ENCODE measurements at places on chromosomes 4 and X.

- no peak for DNase-seq
These were observed 625 bp upstream of the GABRA4 start for GRCh38 chr4:46994007-46994405.

DNA sequence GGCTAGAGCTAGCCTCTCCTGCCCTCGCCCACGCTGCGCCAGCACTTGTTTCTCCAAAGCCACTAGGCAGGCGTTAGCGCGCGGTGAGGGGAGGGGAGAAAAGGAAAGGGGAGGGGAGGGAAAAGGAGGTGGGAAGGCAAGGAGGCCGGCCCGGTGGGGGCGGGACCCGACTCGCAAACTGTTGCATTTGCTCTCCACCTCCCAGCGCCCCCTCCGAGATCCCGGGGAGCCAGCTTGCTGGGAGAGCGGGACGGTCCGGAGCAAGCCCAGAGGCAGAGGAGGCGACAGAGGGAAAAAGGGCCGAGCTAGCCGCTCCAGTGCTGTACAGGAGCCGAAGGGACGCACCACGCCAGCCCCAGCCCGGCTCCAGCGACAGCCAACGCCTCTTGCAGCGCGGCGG lies at the start of gene AR:
Gene AR, plus strand, starts transcription at position 204 of the 400 bp plus-strand sequence. CDS start 1,126 bp downstream, outside the sequence.
- peak; percentile 62 for DNase-seq

DNA sequence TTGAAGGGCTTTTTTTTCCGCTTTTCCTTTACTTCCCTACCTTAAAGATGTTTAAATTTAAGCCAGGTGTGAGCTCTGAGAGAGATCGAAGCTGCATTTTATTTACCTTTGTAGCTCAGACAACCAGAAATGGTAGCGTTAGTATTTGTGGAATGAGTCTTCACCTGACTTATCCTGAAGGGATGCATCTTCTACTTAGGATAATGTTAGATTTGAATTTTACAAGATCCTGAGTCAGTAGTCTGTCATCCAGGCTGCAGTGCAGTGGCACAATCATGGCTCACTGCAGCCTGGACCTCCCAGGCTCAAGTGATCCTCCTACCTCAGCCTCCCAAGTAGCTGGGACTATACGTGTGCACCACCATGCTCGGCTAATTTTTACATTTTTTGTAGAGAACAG lies 26.2 kb downstream of the TMSB4X start:
- DNase-seq = no peak

DNA sequence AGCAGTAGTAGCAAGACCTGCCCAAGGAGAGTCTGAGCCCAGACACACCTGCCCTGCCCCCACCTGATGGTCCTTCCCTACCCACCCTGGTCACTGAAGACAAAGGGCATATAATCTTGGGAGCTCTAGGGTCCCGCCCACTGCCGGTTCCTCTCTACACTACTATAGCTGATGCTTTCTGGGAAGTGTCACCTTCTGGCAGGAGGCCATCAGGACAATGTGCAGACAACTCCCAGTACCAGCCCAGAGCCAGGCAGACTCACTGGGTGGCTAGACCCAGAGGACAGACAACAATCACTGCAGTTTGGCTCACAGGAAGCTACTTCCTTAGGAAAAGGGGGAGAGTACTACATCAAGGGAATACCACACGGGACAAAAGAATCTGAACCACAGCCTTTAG lies 312.7 kb downstream of the SPRY1 start:
- no peak for DNase-seq

- no peak for DNase-seq
These were observed 47.3 kb downstream of the ARHGAP24 start for GRCh38 chr4:85522277-85522676.

DNA sequence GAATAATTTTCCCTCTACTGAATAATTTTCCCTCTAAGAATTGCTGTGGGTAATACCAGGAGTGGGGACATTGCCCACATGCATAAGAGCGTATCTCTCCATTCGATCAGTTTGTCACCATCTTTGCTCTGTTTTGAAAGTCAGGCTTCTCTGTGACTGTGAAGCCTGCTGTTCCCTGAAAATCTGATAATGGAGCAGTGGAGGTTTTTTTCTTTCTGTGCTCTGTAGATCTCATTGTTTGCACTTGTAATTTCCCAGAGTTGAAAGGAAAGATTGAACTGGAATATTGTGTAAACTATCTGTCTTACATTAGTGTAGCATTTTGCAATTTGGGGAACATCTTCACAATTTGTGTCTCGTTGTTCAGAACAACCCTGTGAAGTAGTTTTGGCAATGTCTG lies 4.3 kb downstream of the ZXDB start:
- DNase-seq = no peak

DNA sequence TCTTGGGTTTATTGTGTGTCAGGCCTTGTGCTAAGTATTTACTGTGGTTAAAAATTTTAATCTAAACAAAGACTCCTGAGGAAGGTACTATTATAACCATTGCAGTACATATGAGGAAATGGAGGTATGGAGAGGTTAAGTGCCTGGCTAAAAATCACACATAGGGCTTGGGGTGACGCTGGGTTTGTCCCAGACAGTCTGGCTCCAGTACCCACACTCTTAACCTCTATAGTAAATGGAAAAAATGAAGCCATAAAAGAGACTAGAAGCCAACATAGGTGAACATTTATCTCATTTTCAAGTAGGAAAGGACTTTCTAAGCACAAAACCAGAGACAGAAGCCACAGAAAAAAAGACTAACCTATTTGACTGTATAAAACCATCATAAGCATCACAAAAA lies 1.9 kb downstream of the FOXP3 start:
- DNase-seq = no peak

GRCh38 chr4:180486342-180486741 lies 1756.9 kb upstream of the TENM3 start:
- DNase-seq = no peak

DNA sequence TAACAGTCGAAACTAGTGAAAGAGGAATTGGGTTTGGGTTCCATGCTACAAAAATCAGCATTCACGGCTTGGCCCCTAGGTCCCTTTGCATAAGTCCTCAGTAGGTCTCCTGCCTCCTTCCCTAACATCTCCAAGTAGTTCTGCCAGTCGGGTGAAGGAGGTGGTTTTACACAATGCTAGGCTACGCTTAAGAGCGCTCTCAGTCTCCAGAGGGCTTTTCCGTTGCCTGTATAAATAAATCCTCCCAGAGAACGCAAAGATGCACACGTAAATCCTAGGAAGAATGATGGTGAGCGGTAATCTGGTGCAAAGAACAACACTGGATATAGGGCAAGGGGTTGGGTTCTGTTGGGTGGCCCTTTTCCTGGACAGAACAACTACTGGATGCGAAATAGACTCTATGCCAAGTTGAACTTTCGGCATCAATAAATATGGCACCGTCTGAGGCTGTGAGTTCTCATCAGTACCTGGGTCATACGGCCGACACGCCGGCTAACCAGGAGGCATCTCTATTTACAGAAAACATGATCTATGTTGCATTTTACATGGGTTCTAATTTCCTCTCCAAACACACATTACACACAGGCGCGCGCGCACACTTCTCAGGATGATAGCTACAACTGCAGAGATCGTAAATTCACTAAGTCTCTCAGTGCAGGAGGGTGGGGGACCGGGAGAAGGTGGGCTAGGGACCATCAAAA lies 1.3 kb downstream of the CAMK2D start:
- no peak for DNase-seq

DNA sequence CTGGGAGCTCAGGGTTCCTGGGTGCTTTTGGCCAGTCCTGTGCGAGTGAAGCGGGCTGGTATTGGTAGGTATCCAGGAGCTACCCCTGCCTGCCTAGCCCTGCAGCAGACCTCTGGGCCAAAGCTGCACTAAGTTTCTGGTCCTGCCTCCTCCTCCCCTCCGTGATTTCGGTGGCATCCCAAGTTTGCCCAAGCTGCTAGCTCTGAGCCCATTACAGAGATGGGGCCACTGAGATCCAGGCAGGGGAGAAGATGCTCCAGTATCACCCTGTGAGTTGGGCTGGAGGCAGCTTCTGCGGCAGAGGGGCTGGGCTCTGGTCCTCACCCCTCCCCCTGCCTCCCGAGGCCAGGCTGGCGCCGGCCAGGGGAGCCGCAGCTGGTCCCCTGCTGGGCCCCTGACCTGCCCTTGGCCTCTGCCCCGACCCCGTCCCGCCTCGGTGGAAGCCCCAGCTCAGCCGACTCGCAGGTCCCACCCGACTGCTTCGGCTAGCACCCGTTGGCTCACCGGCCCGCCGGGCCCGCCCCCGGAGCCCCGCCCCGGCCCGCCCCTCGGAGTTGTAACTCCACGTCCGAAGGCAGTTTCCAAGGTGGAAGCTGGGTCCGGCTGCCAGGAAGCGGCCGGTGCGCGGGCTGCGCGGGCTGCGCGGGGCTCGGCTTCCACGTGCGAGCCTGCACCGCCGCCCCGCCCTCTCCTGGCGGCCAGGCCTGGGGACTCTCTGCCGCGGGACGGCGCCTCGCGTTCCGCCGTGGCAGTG lies at the start of gene DUSP9:
Gene DUSP9, plus strand, starts transcription at position 584 of the 754 bp plus-strand sequence. CDS start 751 bp downstream, outside the sequence.
- DNase-seq = no peak

DNA sequence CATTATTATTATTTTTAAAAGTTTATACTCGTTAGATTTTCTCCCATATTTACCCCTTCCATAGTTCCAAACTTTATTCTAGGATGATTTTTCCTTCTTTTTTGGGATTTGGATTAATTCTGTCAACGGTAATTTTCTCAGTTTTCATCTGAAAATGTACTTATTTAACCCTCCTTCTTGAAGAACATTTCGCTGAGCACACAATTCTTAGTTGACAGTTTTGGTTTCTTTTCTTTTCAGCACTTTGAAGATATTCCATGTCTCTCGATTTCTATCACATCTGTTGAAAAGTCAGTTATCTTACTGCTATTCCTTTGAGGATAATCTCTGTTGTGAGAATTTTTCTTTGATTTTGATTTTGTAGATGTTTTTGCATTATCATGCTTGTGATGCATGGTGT lies 85.2 kb downstream of the SCLT1 start:
- no peak for DNase-seq

DNA sequence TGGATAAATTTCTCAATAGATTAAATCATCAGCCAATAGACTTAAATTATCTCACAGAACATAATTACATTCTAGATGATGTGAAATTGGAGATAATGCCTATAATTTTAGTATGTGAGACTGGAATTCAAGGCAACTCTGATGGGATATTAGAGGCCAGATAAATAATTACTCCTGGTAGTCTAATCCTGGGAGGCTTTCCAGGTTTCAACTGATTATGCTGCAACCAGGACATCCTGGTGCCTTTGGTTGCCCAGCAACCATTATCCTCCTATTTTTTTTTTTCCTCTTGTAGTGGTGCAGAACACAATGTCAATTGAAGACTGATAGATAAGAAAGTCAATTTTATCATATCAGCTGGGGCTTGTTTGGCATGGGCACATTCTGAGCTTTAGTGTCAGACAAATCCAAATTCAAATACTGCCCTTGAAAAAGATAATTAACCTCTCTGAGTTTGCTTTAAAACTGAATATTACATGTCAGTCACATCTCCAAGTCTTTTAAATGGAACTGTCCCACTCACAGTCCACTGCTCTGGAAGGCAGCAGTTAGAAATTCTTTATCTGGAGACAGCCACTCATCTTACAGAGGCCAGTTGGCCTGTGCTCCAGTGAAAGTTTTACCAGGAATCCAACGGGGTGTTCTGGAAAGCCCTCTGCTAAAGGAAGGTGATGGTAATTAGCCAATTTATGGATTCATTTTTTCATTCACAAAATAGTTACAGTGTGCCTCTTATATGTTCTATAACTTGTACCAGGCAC lies 95.3 kb upstream of the GUCY1A1 start:
- DNase-seq = no peak

DNA sequence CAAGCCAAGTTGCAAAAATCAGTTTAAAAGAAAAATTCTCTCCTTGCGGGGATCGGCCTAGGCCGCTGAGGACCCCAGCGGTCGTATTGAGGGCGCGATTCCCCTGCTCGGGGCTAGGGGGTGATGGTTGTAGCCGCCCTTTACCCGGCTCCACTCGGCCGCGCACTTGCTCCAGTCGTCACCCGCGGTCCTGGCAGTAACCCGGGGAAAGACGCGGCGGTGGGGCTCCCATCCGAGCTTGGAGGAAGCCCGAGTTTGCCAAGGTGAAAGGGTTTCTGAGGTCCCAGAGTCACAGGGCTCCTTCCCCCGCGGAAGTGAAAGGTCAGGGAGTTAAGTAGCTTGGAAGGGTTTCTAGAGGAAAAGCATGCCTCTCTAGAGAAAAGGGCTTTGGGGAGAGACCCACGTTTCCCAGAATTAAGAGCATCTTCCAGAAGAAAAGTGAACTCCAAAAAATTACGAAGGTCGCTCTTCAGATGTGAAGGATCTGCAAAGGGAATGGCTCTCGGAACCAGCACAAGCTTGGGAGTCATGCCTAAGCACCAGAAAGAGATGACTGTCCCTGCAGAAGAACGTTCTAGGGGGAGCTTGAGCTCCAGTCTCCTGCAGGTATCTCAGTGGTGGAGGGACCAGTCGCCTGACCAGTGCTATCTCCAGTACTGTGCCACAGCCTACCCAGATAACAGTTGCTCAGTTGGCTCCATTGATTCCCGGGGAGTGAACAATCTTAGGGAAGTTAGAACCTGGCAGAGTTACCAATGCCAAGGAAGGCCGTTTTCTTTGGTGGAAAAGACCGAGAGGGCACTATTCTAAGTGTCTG lies 875 bp downstream of the LAP3 start:
- no peak for DNase-seq

- DNase-seq = no peak
These were observed 99.2 kb upstream of the RAB40AL start for GRCh38 chrX:102837847-102838246.

DNA sequence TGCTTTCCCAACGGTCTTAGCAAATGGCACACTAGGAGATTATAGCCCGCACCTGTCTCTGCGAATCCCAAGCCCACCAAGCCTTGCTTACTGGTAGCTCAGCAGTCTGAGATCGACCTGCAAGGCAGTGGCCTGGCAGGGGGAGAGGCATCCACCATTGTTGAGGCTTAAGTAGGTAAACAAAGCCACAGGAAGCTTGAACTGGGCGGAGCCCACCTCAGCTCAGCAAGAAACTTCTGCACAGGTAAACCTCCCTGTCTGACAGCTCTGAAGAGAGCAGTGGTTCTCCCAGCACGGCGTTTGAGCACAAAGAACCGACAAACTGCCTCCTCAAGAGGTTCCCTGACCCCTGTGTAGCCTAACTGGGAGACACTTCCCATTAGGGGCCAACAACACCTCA lies 42.8 kb downstream of the BRWD3 start:
- DNase-seq = no peak

DNA sequence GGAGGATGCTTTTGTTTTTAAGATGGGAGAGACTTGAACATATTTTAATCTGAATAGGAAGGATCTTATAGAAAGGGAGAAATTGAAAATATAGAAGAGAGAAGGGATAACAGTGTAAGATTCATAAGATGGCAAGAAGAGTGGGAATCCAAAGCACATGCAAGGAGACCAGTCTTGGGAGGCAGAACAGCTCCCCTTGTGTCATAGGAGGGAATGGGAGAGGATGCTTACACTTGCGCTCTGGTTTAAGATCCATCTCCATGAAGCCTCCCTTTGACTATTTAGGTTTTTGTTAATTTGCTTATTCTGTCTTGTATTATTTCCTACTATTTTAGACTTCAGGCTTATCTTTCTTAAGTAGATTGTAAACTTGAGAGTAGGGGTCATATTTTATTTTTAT lies 42.7 kb downstream of the KIF4A start:
- DNase-seq = no peak

DNA sequence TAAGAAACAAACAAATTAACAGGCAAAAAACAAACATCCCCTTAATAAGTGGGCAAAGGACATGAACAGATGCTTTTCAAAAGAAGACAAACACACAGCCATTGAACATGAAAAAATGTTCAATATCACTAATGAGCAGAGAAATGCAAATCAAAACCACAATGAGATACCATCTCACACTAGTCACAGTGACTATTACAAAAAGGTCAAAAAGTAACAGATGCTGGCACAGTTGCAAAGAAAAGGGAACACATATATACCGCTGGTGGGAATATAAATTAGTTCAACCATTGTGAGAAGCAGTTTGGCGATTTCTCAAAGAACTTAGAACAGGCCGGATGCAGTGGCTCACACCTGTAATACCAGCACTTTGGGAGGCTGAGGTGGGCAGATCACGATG lies 146.1 kb upstream of the NEIL3 start:
- no peak for DNase-seq
